ENCODE measurements at places on chromosomes 3 and 15.

GRCh38 chr3:16033889-16034687 lies 140.4 kb upstream of the GALNT15 start:
- no peak for DNase-seq

DNA sequence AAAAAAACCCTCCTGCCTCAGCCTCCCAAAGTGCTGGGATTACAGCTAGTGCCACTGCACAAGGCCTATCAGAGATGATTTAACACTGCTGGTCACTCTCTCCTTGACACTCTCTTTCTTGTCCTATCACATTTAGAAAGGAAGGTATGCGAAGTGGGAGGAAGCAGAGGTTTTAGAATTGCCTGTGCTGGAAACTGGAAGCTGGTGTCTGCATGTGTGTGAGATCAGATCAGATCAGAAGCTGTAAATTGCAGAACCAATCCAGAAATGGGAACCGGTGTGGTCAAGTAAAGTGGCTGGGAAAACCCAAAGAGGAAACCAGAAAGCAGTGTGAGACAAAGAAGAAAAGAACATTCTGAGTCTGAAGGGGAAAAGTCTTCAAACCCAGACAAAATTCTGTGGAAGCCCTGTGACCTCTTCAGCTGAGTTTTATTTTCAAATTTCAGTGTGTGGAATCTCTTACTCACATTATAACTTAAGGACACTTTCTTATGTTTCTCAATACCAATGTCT lies 2.8 kb downstream of the EFHB start:
- DNase-seq = no peak

DNA sequence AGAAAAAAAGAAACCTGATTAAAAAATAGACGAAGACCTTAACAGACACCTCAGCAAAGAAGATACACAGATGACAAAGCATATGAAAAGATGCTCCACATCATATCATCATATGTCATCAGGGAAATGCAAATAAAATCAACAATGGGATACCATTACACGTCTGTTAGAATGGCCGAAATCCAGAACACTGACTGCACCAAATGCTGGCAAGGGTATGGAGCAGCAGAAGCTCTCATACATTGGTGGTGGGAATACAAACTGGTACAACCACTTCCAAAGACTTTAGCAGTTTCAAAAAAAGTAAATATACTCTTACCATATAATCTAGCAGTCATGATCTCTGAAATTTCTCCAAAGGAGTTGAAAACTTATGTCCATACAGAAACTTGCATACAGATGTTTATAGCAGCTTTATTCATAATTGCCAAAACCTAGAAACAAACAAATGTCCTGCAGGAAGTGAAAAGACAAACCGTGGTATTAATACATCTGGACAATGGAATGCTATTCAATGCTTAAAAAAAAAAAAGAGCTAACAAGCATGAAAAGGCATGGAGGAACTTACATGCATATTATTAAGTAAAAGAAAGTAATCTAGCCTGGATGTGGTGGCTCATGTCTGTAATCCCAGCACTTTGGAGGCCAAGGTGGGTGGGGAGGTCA lies 107.4 kb downstream of the HES1 start:
- DNase-seq = no peak

DNA sequence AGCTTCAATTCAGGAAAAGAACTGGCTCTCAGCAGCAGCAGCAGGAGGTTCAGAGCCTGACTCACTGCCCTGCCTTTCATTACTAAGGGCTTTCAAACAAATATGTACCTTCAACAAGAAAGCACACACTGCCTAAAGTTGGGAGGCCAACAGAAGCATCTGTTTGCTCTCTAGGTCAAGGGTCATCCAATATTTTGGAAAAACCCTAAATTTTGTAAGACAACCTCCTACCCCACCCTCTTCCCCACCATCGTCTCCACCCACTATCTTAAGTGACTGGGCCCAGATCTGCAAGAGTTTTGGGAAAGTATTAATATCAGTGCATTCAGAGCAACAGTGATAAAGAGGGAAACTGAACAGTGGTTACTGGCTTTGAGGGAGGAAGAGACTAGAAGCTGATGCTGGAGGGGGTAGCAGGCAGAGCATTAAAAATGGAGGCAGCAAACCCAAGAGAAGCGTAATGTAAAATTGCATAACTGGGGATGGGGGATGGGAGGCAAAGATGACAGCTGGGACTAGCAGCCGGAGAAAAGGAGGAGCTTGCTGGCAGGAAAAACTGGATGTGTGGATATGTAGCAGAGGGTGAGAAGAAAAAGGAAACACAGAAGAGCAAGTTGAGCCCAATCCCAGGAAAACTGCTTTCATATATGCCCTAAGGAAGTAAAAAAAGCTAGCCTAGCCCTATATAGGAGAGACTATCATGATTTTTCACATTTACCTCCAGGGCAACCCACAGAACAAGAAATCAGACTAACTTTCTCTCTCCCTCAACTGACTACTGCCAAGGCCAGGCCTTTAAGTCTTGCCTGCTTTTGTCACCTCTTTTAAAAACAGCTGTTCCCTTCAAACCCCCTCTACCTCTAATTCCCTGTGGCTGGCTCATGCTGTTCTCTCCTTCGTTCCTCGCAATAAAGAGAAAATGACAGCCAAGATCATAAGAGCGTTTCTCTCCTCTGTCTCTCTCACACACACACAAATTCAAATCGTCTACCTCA lies 31.4 kb downstream of the NPTN start:
- no peak for DNase-seq

GRCh38 chr15:87433871-87434270 lies 822.7 kb downstream of the NTRK3 start:
- no peak for DNase-seq

DNA sequence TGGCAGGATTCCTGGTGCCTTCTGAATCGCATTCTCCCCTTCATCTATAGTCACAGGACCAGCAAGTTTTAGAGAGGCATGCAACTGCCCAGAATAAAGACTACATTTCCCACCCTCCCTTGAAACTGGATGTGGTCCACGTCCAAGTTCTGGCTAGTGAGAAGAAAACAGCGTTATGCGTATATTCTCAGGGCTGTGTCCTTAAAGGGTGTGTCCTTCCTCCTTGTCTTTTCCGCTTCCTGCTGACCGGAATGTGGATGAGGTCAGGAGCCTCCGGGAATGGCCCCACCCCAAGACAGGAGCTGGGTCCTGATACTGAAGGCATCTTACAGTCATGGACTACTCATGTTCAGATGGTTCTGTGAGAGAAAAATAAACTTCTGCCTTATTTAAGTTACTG lies 20.2 kb downstream of the CHST2 start:
- DNase-seq = no peak

DNA sequence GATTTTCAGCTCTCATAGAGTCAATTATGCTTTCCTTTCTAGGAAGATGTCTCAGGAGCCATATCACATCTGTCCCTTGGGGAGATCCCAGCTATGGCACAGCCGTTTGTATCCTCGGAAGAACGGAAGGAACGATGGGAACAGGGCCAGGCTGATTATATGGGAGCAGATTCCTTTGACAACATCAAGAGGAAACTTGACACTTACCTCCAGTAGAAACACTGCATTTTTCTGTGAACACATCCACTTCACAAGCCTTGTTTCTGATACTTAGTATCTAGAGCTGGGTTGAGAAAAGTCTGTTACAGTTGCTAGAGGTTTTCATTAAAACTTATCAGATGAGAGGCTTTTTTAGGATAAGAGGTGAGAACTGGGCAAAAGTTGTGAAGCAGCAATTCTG lies 35.4 kb downstream of the GYG1 start:
- no peak for DNase-seq

DNA sequence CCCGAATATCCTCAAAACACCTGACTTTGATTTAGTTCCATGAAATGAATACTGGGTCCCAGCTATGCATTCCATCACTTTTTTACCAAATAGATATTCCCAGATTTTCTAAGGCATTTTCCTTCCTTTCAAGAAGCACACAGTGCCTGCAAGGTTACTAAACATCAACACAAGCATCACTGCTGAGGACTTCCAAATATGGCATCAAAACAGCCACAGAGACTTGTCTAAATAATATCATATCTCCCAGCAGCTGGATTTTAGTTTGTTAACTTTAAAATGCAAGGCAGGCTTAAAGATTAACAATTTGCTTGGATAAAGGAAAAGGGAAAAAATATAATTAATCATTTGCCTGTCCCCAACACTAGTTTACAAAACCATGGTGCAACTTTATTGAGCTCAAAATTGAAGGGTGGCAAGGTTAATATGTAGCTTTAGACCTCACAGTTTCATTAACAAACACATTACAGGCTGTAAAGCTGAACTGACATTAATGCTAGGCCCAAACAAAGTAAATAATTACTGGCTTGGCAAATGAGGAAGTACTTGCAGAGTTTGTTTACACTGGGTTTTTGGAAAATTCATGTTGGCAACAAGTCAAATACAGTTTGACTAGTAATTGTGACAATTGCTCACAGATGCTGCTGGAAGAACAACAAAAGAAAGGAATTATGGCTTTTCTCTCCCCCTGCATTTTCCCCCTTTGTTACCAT lies 401.7 kb upstream of the CDIN1 start:
- DNase-seq = no peak

GRCh38 chr3:11568503-11569155 lies 75.1 kb downstream of the VGLL4 start:
- DNase-seq = no peak

DNA sequence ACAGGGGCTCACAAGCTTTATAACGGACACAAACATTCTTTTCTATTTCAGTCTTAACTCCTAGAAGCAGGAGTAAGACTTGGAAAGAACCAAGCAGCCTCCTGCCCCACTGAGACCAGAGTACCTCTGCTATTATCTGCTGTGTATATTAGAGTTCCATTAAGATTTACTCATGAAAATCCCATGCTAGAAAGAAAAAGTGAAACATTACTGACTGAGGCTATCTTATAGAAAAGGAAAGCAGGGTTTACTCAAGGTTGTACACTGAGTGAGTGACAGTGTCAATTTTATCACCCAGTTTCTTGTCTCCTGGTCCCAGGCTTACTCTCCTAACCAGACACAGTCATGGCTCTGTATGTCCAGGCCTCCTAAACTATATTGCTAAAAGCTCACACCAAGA lies 97.9 kb upstream of the SOX2 start:
- no peak for DNase-seq

DNA sequence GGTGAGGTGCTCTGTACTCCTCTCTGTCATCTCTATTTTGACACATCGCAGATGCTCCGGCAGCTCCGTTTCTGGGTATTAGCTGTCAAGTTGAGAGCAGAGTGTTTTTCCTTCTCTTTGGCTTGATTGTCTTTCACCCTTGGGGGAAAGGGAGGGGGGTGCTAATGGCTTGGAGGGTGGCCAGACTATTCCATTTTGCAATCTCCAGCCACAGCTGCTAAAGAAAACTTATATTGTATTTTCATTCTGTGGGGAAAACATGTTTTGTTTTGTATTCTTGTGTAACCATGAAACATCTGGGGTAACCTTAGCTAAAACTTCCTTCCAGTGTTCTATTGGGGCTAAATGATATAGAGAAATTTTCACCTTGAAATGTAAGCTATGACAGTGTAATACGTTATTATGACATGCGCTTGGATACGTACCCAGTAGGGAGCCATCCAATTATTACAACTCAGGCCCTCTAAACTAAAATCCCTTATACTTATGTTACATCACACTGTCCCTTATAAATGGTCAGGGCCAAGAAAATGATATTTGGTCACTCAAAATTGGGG lies 14.0 kb upstream of the LARP6 start:
- DNase-seq = no peak
